ENCODE measurements at places on chromosomes 1 and 21.

- no peak for DNase-seq
Measured at GRCh38 chr1:200181861-200182260, 154.4 kb downstream of the NR5A2 start.

GRCh38 chr21:17438635-17439034 is 74.2 kb upstream of the CXADR start:
- DNase-seq: no peak

DNA sequence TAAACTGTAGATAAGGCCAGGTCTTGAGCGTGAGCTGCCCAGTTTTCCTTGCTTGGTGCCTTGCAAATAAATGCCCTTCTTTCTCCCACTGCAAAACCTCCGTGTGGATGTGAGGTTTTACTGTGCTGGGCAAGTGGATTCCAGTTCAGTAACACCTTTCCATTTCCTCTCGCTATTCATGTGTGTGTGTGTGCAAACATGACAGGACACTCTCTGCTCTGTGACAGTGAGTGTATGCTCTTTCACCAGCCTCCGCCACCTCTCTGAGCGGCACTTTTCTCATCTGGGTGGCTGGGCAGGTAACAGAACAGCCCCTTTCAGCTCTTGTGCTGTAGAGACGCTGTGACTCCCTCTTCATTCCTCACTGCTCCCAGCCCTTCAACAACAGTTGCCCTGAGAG is 23.9 kb downstream of the CNIH3 start:
- DNase-seq: no peak

- DNase-seq: no peak
Measured at GRCh38 chr1:14686701-14687100, 88.2 kb downstream of the KAZN start.

DNA sequence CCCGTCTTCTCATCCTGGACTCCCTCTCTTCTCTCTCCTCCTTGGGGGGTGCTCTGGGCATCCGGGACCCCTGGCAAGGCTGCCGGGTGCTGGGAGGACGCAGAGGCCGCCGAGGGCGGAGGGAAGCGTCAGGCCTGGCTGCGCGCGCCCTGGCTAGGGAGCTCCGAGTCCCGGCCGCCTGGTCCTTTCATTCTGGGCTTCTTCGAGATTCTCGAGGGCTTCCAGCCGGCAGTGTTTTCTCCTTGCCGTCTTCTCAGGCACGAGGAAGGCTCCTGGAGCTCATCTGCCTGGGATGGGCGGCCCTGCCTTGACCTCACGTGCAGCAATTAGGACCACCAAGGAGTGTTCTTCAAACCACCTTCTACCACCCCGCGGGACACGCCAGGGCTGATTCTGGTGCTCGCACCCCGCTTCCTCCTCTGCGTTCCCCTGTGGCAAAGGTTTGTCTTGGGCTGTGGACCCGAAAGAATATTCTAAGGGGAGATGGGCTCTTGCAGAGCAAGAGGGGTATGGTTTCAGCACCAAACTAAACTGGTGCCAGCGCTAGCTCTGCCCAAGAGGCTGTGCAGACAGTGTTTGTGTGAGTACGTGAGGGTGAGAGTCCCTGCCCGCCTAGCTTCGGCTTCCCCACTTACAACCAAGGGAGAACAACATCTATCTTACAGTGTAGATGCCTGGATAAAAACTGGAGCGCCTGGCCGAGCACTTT is 36.5 kb downstream of the PIK3CD start:
- no peak for DNase-seq

DNA sequence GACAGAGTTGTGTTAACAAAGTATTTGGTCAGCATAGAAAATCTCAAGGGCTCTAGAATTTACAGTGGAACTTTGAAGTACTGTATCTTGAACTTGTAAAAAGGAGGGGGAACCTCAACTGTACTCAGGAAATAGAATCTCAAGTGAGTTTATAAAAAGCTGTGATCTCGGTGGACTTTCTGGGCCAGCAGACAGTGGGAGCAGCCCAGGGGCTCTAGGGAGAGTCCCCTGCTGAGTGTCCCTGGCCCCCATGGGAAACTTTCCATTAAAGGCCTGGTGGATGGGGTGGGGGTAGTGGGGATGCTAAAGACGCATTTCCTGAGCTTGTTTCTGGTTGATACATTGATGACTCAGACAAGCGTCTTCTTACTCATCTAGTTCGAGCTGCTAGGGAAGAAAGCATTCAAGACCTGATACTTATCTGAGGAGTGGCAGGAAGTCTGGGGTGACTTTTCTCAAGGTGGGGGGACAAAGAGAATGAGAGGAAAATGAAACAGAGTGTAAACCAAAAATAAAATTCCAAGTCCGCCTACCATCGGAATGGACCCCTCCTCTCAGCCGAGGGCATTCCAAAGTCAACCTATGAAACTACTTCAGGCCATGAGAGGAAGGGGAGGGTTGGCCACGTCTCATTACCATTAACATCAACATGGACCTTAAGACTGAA is 65.5 kb downstream of the NID1 start:
- peak; percentile 70 for DNase-seq

GRCh38 chr1:180151508-180151907 is 3.2 kb upstream of the QSOX1 start:
- DNase-seq: no peak

- DNase-seq: no peak
Measured at GRCh38 chr1:157025856-157026255, 19.7 kb downstream of the ARHGEF11 start.

DNA sequence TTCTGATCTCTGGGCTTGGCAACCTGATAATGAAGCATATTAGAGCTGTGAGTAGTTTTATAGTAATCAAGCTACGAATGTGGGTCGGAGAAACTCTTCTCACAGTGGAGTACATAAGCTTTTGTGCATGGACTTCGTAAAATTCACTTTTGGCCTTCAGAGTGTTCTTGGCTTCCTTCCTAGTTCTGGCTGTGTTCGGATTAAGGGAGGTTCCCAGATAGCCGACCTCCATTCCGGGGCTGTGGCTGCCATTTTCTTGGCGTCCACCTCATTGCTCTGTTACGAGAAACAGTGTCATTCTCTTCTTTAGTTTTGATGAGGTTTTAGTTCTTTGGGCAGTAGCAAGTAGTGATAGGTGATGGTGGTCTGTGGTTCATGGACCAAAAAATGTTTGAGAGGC is 26.3 kb downstream of the CAMTA1 start:
- DNase-seq: no peak

DNA sequence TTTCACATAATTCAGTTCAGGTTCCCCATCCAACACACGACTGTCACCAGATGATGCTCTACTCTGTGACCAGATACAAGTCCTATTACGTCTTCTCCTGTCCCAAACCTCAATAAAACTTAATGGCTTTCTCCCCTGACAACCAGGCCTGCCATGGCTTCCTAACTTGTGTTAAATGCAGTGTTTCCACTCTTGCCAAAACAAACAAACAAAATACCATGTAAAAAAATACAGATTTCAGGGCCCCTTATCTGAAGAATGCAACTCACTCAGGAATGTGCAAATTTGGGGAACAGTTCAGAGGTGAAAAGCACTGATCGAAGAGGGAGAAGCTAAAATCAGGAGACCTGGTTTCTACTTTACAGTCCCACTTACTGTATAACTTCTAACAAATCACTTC is 863 bp upstream of the NUF2 start:
- no peak for DNase-seq

DNA sequence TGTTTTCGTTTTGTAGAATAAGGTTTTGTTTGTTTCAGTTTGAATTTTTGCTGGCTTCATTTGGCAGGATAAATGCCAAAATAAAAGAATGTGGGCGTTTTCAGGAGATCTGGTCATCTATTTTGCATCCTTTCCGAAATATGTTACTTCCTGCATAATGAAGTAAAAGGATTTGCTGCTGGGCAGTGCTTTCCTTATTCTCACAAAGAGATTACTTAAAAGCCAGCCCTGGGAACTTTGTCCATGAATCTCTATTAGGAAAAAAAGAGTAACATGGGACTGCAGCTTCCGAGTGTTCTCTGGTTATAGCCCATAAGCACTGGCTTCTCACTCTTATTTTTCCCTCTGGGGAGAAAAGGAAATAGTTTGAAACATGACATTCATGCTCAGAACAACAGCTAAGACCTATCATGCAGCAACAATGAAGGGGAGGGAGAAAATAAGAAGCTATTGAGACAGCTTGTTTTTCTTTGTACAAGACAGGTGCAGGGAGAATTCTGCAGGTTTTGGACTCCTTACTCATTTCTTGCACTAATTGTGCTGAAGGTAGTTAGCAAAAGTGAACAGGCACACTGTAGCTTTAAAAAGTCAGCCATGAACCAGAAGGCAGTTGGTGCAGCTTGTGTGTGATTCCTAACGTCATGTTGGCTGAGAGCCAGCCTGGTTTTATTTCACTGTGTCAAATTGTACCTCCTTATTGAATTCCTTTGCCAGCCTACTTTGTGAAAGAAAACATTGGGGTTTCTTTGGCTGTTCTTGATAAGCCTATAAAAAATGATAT is at the start of gene SAMD13:
SAMD13 (plus strand) TSS at position 705 of the 781 bp plus-strand sequence. CDS start 1,527 bp downstream, outside the sequence.
- DNase-seq: peak; percentile 67

- no peak for DNase-seq
Measured at GRCh38 chr21:26280148-26280547, 109.6 kb upstream of the APP start.

GRCh38 chr1:5376538-5377247 is 615.5 kb downstream of the NPHP4 start:
- no peak for DNase-seq

- DNase-seq: no peak
Measured at GRCh38 chr1:77744576-77744975, 15.1 kb downstream of the USP33 start.

GRCh38 chr1:204560590-204561150 is 44.5 kb downstream of the MDM4 start:
- no peak for DNase-seq

GRCh38 chr1:10216090-10216749 is 5.8 kb downstream of the KIF1B start:
- DNase-seq: peak; percentile 18

GRCh38 chr1:110288111-110288510 is 51.1 kb upstream of the RBM15 start:
- DNase-seq: no peak

- no peak for DNase-seq
Measured at GRCh38 chr1:236065509-236066005, 667 bp upstream of the NID1 start.

GRCh38 chr1:224106568-224107281 is 7.2 kb upstream of the FBXO28 start:
- peak; percentile 73 for DNase-seq

DNA sequence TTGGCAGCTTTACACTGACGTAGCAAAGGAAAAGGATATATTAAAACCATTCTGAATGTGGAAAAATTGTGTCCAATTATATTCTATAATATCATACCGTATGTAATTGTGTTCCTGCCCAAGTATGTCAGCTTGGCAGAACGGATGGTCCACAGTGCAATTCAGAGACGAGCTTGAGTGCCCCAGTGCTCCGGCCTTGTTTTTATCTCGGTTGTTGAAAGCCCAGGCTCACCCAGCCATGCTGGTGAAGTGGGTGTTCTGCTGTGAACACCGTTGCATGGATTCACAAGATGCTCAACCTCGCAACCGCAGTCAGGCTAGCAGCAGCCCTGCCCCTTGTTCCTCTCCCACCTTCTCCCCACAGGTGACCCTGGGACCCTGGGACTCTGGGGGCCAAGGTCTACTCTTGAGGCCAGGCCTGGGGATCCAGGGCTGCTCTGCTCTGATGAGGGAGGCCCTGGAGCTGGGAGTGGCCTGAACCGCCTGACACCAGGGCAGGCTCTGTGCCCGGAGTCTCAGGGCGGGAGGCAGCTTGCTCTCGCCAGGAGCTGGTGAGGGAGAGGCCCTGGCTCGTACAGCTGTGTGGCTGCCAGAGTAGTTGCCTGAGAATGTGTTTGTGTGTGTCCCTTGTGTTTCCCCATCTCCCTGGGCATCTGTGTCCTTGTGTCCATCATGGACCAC is 11.2 kb downstream of the PTPRF start:
- DNase-seq: no peak

DNA sequence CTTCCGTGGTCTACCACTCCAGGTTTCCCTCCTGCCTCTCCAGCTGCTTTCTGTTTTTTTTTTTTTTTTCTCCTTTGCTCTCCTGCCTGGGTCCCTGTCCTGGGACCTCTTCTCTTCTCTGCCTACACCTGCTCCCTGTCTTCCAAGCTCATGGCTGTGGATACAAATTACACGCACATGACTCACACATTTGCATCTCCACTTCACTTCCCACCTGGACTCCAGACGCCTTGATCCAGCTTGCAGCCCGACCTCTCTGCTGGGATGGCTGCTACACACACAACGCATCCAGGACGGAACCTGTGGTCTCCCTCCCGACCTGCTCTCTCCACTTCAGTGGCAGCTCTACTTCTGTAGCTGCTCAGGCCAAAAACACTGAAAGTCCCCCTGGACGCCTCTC is 44.4 kb upstream of the B3GALT5 start:
- no peak for DNase-seq

- no peak for DNase-seq
Measured at GRCh38 chr1:27686223-27686990, 14.4 kb upstream of the IFI6 start.

DNA sequence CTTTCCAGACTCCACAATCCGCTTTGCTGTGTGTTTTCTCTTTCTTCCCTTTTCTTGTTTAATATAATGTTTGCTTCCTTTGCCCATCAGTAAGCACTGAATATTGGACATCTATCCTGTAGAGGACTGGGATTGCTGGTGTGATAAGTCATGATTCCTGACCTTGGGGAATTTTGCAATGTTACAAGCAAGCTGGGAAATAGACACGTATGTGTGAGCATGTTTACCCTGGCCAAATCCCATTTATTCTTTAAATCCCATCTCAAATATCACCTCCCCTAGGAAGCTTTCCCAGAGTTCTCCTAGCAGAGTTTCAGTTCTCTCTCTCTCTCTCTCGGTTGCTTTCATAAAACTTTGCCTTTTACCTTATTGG is 155.3 kb downstream of the ROR1 start:
- no peak for DNase-seq

GRCh38 chr21:18987520-18988026 is 584.0 kb upstream of the TMPRSS15 start:
- DNase-seq: no peak

- peak; percentile 10 for DNase-seq
Measured at GRCh38 chr1:29719253-29719652, 482.9 kb downstream of the PTPRU start.

DNA sequence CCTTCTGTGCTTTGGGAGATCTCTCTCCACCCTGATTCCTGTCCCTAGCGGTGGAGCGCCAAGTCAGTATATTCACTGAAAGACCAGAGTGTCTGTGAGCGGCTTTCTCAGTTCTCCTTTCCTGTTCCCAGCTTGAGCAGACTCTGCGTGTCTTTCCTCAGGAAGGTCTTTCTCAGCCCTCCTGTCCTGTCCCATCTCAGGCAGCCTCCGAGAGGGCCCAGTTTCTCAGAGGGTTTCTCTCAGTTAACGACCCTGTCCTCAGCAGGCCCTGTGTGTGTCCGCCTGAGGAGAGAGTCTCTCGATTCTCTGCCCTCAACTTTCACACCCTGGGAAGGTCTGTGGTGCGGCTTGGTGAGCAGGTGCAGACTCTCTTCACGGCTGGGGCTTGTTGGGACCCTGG is 34.0 kb upstream of the CHIT1 start:
- peak; percentile 64 for DNase-seq

DNA sequence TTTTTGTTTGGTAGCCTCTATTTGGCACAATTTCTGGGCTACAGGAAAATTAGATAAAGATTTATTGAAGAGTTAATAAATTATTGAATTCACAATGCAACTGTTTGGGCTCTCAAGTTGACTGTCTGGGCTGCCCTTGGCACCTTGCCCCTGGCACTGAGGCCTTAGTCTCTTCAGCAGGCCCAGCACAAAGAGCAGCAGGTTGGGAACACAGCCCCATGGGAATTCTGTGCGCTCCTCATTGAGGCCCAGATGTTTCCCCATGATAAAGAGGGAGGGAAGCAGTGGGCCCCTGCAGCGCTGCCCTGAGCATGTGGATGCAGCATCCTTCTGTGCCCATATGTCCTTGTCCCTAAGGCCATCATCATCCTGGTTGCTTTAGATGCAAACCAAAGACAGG is 2.9 kb downstream of the CRNN start:
- DNase-seq: no peak
